ENCODE measurements at places on chromosomes 3 and 15. TPM values are rescaled to one million over a fixed set of nuclear protein-coding genes. Genes with fewer than 3 reads are reported as not detected.

- DNase-seq: no peak
Observed at GRCh38 chr15:48006031-48006511, 114.7 kb upstream of the SLC24A5 start.

- DNase-seq: no peak
Observed at GRCh38 chr15:80161468-80162016, 8.7 kb downstream of the FAH start.

GRCh38 chr3:41115069-41115468 is 84.2 kb upstream of the CTNNB1 start:
- DNase-seq: no peak

GRCh38 chr3:48034000-48034516 is 17.8 kb upstream of the MAP4 start:
- no peak for DNase-seq

DNA sequence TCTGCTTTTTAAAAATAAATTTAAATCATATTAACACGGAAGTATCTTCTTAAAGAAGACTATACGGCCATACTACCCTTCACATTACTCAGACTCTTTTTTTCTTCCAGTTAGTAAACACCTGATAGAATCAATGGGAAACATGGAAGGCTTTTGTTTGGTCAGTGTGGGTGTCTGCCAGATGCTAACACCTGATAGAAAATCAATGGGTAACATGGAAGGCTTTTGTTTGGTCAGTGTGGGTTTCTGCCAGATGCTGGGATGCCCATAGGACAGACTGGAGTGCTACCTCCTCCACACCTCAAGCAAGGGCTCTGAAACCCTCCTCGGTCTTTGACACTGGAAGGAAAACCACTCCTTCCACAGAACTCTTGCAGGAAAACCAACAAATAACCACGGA is 29.2 kb downstream of the HACL1 start:
- no peak for DNase-seq

DNA sequence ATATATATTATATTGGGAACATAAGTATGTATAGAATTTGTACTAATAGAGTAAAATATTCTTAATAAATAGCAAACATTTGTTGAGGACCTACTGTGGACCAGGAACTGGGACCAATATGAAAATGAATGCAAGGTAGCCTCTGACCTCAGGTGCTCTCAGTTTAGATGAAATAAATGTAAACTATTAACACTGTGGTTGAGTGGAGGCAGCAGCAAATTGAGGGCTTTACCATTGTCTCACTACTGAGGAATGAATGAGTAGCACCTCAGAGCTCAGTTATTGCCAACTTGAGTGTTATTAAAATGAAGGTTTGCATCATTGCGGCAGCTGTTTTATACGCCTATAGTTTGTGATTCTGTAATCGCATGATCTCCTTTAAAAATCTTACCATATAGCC is 90.9 kb upstream of the CGNL1 start:
- no peak for DNase-seq

DNA sequence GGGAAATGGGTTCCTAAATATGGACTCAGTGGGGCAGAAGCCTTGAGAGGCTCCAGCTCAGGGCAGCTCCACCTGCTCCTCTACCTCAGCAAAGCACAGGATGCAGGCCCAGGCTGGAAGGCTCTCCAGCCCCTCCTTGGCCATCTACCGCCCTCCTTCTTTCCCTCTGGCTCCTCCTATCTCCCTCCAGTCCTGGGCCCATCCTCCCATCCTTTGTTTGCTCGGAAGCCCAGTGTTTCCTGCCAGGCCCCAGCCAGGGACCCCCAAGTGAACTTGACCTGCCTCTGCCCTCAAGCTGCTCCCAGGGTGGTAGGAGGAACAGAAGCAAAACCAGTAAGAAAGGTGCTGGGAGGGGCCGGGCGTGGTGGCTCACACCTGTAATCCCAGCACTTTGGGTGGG is 20.1 kb downstream of the MAPKAPK3 start:
- no peak for DNase-seq

DNA sequence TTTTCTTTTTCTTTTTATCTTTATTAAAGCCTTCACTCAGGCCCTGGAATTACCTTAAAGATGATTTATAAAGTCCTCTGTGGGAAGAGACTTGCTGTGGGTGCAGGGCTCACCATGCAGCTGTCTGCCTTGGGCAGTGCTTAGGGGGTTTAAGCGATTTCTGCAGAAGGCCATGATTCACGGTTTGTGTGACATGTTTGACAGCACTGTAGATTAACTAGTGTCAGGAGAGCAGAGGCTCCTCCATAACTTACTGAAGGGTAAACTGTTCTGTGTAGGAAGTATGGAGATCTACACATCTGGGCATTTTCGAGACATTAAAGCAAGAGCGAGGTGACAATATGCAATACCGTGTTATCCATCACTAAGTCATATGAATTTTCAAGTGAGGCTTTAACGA is 137.7 kb downstream of the LRIG1 start:
- no peak for DNase-seq

DNA sequence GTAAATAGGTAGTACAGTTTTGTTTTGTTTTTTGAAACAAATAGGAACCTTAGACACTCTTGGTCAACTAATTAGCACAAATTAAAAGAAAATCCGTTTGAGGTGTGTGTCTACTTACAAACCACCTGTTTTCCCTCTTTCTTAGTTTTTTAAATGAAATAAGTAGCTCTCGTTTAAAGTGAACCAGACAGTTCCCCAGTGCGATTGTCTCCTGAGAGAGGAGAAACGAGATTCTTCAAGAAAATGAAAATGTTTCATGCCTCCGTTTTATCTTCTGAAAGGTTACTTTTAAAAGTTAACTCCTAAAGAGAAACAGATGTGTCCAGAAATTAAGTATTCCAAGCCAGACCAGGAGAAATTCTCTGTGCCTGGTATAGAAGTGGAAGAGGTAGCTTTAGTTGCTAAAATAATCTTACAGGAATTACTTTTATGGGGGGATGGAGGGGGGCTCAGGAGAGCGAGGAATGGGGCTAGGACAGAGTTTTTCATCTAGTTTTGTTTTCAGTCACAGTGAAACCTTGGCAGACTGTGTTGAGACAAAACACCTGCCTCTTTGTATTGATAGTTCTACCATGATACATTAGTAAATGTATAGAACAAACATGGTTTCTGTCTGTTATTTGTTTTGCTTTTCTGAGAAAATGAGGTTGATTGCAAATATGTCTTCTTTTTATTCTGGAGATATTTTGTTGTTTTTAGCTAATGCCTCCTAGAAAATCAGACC is 155.1 kb upstream of the CNTN4 start:
- no peak for DNase-seq

DNA sequence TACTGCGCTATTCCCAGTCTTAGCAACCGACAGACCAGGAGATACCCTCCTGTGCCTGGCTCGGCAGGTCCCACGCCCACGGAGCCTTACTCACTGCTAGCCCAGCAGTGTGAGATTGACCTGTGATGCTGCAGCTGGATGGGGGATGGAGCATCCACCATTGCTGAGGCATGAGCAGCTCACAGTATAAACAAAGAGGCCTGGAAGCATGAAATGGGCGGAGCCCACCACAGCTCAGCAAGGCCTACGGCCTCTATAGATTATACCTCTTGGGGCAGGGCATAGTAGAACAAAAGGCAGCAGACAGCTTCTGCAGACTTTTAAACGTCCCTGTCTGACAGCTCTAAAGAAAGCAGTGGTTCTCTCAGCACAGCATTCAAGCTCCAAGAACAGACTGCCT is 160.3 kb downstream of the ANXA2 start:
- no peak for DNase-seq

- no peak for DNase-seq
Observed at GRCh38 chr3:122245513-122246174, 62.2 kb downstream of the CASR start.

GRCh38 chr3:87004883-87005282 is 13.9 kb upstream of the VGLL3 start:
- DNase-seq: no peak

DNA sequence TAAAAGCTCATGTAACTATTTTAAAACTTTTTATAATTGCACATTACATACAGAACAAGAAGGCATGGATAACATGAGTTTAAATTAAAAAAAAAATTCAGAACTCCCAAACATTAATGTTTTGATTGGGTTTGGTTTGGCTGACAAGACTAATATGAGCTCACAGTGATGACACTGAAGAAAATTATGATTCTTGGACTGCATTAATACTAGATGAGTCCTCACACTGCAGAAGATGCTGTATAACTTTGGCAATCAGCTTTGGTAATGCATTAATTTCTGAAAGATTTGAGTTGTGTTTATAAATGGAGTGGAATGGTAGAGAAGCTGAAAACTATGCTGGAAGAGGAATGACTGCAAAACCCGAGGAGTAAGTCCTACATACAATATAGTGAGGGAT is 358.9 kb downstream of the PLCL2 start:
- DNase-seq: no peak

DNA sequence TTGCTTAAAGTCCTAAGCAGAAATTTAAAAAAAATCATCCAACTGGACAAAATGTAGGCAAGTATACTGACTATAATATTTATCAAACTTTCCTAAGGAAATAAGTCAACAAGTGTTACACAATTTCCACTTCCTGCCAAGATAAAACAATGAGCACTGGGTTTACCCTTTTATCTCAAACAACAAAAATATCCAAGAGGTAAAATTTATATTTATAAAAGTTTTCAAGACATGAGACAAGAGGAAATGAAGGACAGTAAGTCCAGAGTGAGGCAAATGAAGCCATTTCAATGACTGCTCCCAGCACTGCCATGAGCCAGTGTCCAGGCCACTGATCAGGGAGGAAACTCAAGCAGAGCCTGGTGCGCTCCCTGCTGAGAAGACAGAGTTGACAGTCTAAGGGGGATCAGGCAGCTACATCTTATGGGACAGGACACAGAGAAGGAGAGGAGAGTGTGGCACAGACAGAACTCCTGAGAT is 439.4 kb downstream of the RAP2B start:
- DNase-seq: no peak

DNA sequence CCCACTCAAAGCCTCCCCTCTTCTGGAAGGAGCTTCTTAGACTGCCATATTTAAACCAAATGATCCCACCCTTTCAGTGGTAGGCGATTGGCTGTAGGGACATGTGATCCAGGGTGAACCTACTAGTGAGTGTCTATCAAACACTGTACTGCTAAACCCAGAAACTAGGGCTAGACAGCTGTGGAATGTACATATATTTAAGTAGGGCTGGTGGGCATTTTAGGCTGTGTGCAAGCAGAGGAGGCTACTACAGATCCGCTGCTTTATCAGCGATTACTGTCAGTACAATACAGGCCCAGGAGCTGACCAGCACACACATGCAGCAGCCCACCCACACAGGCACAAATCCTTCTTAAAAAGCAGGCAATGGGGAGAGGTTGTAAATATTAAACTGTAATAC is 15.4 kb upstream of the LARP6 start:
- DNase-seq: no peak

- no peak for DNase-seq
Observed at GRCh38 chr3:176967522-176967921, 229.8 kb downstream of the TBL1XR1 start.

GRCh38 chr3:138786788-138787271 is 47.9 kb downstream of the PIK3CB start:
- no peak for DNase-seq

GRCh38 chr15:56972426-56972825 is 54.0 kb downstream of the TCF12 start:
- DNase-seq: no peak

GRCh38 chr15:96122077-96123027 is 208.1 kb upstream of the NR2F2 start:
- DNase-seq: peak; percentile 51

- DNase-seq: no peak
Observed at GRCh38 chr3:115713284-115713683, 90.0 kb downstream of the GAP43 start.

- DNase-seq: peak; percentile 36
Observed at GRCh38 chr3:128170866-128171516, 17.7 kb downstream of the EEFSEC start.

DNA sequence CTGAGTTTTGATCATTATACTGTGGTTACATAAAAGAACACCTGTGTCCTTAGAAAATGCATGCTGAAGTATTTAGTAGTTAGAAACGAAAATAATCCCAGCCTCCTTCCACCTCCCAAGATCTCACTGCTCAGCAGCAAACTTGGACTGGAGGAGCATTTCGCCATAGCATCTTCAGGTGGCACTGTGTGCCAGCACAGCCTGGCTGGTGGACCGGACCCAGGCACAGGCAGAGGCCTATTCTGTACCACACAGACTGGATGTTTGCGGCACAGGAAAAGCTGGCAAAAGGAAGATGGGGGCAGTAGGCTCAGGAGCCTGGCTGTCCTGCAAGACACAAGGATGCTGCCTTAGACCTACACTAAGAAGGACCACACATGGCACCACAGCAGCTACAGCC is 10.2 kb downstream of the STIMATE start:
- no peak for DNase-seq

- DNase-seq: no peak
Observed at GRCh38 chr3:161253711-161254110, 32.6 kb downstream of the NMD3 start.

GRCh38 chr15:47442371-47442770 is 274.9 kb upstream of the SEMA6D start:
- DNase-seq: no peak

Gene DVL3
- 97.2 TPM for total RNA-seq

Gene TMCO5A
- total RNA-seq: not detected

Gene SST
- total RNA-seq: not detected

Gene SNRPA1
- 98.0 TPM for total RNA-seq

Gene BSN
- 0.87 TPM for total RNA-seq

Gene SLC38A3
- total RNA-seq: 6.0 TPM

Gene CDHR4
- not detected for total RNA-seq

Gene CTDSPL2
- 70.6 TPM for total RNA-seq

Gene TCTA
- total RNA-seq: 17.6 TPM

Gene ONECUT1
- 0.18 TPM for total RNA-seq

Gene VILL
- total RNA-seq: 5.7 TPM

Gene ARHGAP11A
- 124 TPM for total RNA-seq

Gene SORD
- total RNA-seq: 34.0 TPM

Gene SEMA6D
- total RNA-seq: 0.03 TPM

Gene CATSPER2
- 3.5 TPM for total RNA-seq
